Stimulated activated CD8-positive, alpha-beta memory T cell treated with anti-CD3 and anti-CD28 coated beads, Interleukin-2, amount 100 ng/mL, for 48 hours (primary cell): ENCODE measurements at places on chromosomes 5 and 9.

DNA sequence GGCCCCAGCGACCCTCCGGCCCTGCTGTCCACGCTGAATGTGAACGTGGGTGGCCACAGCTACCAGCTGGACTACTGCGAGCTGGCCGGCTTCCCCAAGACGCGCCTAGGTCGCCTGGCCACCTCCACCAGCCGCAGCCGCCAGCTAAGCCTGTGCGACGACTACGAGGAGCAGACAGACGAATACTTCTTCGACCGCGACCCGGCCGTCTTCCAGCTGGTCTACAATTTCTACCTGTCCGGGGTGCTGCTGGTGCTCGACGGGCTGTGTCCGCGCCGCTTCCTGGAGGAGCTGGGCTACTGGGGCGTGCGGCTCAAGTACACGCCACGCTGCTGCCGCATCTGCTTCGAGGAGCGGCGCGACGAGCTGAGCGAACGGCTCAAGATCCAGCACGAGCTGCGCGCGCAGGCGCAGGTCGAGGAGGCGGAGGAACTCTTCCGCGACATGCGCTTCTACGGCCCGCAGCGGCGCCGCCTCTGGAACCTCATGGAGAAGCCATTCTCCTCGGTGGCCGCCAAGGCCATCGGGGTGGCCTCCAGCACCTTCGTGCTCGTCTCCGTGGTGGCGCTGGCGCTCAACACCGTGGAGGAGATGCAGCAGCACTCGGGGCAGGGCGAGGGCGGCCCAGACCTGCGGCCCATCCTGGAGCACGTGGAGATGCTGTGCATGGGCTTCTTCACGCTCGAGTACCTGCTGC, 839 bp downstream of the KCNV2 start:
- DNase-seq: no peak

DNA sequence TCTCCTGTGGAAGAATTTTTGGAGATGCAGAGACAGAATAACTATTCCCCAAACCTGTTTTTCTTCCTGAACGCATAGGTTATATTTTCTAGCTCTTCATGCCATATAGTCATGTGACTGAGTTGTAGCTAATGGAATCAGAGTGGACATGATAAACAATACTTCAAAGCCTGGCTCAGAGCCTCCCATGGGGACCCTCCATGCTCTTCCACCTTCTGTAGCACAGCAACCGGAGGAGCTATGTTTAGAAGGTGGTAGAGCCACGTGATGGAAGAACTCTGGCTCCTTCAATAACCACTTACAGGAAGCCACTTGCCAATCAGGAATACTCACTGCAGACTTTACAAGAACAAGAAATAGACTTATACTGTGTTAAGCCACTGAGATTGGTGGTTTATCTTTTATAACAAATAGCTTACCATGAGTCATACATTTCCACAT, 39.2 kb downstream of the NADK2 start:
- no peak for DNase-seq

GRCh38 chr9:2771661-2772060, 54.4 kb downstream of the KCNV2 start:
- DNase-seq: no peak

DNA sequence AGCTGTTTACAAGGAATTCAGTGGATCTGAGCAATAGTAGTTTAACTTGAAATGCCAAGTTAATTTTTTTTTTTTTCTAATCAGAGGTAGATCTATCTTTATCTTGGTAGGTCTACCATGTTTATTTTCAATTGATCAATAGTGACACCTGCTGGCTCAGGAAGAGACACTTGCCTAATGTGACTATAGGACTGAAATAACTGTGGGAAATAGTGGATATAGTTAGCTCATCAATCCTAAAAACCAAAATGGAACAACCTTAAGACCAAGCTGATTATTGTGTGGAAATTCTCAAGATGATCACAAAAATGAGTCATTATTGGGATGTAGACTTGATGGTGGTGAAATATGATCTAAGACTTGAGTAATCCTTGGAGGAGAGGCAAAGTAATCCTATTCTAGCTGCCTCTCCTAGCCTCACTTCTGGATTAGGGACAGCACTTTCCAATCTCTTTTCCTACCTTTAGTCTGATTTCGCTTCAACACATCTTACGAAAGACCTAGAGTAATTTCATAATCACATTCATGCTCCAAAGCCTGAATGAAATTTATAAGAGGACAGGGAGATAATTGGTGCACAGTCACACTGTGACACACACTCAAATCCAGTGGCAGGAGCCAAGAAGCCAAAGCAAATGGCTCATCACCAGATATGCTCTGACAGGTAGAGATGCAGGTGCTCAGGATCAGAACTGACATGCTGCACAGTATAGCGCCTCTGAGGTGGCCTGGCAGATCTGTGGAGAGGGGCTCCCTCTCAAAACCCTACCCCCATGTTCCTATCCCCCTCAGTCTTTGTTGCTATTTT, 156.3 kb downstream of the HMHB1 start:
- no peak for DNase-seq

DNA sequence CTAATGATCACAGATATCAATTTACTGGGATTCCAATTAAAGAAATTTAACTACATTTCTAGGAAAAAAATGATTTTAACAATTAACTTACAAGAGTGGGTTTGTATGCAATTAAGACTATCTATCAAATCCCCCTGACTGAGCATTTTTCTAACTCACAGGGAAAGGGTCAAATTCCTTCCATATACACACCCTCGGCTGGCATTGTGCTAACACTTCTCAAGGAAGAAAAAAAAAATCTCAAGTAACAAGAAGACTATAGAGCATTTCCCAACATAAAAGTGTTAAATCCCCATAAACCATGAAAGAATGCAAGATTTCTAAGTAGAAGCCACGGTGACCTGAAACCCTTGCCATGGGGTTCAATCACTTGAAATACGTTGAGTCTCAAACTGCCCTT, 368.8 kb downstream of the GLIS3 start:
- no peak for DNase-seq

DNA sequence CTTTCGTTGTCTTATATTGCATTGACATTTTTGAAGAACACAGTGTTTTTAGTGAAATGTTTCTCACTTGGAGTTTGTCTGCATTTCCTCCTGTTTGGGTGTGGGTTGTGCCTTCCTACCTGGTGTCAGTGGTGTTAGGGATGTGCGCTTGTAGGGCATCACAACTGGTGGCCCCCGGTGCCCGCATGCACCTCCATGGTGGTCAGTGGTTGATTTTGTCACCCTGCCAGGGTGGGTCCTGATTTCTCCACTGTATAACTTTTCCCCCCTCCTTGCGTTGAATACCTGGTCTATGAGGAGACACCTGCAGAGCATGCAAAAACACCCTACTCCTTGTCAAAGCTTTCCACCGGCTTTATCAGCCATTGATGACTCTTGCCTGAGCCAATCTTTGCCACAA, 132.9 kb downstream of the BARX1 start:
- DNase-seq: no peak

DNA sequence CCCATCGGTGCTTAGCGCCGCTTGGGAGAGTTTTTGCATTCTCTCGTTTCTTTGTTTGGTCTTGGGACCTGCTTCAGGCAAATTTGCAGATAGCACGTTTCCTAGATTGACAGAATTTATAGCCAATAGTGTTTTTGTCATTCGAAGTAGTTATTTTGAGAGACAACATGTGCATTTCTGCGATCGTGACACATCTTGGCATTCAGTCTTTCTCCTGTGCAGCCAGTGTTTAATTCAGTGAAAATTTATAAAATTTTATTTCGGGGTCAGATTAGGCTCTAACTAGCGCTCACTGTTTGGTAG, 830 bp downstream of the PRRC1 start:
- DNase-seq: no peak

GRCh38 chr9:105331160-105331559, 86.7 kb downstream of the SLC44A1 start:
- no peak for DNase-seq

DNA sequence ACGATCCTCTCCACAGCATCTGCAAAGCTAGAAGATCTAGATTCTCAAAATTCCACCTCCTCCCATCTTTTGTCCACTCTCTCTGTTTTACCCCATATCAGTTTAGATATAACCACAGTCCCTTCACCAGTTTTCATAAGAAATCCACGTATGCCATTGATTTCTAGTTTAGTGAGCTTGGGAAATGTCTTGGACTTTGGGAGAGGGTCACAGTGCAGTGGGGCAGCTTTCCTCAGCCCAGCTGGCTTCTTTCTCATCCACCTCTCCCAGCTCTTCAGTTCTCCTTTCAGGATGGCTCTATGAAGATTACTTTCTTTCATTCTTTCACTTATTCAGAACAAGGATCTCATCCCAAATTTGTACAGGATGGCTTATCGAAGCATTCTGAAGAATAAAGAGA, 203.9 kb upstream of the ADCY2 start:
- DNase-seq: no peak

DNA sequence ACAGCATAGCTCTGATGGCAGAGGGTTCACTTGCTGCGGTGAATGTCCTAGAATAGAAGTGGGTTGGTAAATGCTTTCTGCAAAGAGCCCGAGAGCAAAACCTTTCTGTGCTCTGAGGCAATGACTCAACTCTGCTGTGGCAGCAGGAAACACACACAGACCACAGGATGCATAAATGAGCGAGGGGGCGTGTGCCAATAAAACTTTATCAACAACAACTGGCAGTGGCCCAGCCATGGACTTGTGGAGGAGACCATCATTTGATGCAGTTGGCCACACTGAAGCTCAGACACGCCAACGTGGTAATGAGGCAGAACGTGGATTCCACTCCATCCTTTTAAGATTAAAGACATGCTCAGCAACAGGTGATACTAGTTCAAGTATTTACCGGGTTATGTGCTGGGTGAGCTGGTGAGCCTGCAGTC, 6.8 kb downstream of the MRPL36 start:
- DNase-seq: peak; percentile 57

GRCh38 chr9:137318602-137319001, 16.5 kb upstream of the NRARP start:
- DNase-seq: no peak

DNA sequence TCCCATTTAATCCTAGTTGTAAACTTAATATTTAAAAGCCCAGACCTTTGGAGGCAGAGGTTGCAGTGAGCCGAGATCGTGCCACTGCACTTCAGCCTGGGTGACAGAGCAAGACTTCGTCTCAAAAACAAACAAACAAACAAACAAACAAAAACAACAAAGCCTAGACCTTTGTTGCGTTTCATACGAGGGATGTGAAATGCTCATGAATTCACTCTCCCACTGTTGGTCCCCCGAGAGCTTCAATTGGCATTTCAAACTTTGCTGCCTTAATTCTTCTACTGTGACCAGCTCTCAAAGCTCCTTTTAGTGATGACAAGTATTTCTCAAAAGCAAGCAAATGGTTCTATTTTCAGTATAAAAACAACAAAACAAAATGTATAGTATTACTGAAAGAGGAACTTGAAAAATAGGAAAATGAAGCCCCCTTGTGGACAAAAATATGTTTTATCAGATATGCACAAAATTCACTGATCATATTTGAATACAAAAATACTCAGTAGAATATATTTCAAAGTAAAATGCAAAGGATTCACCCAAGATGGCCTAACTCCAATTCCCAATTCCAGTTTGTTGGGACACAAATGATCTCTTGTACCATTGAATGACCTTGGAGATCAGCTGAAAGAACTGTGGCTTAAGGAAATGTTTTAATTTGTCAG, 140.4 kb downstream of the ESM1 start:
- DNase-seq: no peak
